ENCODE measurements at places on chromosomes 11 and 22.

DNA sequence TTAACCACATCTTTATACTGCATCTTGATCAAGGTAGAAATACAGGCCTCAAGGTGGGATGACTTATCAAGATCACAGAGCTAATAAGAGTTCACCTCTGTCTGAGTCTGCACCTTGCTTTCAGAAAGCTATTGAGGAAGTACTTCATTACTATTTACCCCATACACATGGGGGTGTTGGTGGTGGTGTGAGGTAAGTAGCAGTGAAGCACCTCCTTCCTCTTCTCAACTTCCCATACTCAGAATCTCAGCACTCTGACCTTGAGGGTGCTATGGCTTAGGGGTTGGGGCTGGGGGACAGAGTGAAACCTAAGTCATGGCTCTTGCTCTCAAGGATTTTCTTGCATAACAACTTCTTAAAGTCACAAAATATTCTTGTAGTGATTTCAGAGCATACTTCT lies 56.9 kb downstream of the ME3 start:
- DNase-seq, result no peak

DNA sequence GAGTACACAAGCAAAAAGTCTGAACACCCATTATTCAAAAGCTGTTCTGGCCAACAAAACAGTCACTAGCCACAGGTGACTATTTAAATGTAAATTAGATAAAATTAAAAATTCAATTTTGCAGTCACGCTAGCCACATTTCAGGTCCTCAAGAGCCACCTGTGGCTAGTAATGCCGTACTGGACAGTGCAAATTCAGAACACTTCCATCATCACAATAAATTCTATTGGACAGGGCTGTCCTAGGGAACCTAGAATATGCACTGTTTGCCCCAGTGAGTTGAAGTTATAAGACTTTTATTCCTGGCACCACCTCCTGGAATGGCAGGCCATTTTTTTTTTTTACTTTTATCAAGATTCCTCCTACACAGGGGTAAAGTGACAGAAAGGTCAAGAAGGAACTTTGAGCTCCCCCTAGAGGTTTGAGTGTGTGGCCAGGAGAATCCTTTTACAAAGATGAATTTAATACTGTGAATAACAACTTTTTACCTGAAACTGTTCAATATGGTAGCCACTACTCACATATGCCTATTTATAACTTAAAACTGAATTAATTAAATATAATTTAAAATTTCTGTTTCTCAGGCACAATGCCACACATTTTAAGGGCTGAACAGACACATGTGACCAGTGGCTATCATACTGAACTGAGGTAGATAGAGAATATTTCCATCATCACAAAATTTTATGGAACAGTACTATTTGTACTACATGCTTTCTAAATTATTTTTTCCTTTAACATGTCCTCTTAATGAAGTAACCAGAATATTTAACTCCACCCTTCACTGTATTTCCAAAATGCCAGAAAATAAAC lies 6.5 kb downstream of the MSANTD2 start:
- peak; percentile 67 for DNase-seq

- DNase-seq, result no peak
Observed at GRCh38 chr11:91158891-91159537, 936.2 kb upstream of the CHORDC1 start.

- no peak for DNase-seq
Observed at GRCh38 chr11:86416494-86416893, 41.8 kb downstream of the CCDC81 start.

- no peak for DNase-seq
Observed at GRCh38 chr22:39115570-39115969, 18.5 kb downstream of the APOBEC3H start.

DNA sequence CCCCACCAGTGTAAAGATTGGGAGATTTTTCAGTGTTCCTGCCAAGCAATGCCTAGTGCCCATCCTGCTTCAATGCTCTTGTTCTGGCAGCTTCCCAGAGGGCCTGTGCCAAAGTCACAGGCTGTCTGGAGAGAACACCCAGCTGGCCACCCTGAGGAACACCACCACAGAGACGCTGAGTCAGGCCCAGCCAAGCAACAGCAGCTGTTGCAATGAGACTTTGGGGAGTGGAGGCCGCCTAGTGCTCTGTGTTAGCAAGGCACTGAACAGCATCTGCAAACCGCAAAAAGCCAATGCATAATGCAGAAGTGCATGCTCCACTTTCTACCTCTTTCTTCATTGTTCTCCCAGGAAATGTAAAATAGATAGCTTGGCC lies 168.1 kb downstream of the NXPE2 start:
- peak; percentile 89 for DNase-seq

DNA sequence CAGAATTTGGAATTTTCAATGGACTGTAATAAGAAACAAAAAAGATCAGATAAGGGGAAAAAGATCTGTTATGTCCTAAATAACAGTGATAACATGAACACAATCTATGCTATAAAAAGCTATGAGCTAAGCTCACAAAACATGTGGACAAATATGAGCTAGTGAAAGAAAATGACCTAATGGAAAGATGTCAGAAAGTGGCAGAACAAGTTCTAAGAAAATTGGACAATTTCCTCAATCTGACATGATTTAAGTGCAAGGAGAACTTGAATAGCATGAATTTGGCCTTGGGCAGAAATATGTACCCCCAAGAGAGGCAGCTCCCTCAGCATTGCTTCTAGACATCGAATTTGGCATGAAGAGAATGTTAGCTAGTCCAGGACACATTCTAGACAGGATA lies 212.0 kb upstream of the PGR start:
- no peak for DNase-seq

DNA sequence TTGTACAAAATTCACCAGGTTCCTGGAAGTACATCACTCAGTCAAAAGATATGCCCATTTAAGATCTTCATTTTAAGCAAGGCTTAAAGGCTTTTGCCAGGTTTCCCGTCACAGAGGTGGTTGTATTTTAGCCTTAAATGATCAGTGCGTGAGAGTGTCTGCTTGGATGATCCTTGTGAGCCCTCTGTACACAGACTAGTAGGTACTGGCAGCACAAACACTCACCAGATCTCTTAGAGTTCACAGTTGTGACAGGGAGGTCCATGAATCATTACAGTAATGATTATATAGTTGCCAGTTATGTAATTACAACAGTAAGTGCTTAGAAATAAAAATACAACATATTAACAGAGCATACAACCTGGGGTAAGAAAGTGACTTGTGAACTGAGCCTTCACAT lies 84.2 kb upstream of the SLC25A18 start:
- no peak for DNase-seq

Data from RPMI8226 (cell line).